Cortex of kidney (tissue), 1 donor: ENCODE measurements at places on chromosomes 3 and 15.

DNA sequence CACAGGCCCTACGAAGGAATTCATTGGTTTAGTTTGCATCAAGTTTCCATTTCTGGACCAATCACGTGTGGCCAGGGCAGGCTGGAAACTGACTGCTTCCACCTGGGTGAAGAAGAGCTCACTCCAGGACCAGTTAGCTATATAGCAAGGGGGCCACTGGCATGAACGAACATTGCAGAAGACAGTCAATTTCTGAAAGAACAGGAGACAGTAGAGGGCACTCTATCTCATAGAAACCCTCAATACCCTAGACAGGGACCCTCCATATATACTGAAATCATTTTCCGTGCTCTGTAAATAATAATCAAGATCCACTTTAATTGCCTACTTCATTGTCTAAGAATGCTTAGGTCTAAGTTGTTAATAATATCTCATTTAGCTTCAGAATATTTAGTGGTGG is 215.6 kb downstream of the CADPS start:
- no peak for DNase-seq

DNA sequence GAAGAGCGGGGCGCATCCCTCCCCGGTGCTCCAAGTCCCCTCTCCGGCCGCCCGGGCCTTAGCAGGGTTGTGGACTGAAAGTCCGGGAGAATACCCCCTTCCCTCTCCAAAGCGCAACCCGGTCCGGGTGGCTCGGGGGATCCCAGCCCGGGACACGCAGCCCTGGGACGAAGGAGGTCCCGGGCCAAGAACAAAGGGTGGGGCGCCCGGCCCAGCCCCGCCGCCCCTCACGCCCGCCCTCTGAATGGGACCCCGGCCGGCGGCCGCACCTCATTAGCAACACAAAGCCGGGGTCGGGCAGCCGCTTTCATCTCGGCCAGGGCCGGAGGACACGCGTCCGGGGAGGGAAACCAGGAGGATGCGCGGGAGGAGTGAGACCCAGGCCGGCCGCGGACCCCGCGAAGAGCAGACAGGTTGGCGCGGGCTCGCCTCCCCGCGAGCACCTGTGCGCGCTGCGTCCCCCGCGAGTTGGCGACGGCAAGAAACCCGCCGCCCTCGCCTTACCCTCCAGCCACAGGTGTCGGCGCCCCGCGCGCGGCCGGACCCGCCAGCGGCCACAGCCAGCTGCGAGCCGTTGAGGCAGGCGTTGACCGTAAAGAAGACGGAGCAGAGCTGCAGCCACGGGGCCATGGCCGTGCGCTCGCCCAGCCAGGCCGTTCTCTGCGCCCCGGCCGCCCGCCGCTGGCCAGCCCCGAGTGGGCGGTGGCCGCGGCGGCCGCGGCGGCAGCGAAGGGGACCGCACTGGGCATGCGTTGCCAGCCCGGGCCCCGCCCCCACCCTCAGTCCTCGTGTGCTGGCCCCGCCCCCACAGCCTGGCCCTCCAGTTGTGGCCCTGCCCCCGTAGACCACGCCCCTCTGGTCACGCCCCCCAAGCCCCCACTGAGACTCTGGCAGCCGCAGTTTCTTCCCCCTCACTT is at the start of gene IL17RD:
TSS of gene IL17RD (minus strand) at position 697 of the 917 bp plus-strand sequence. CDS start at position 630, 67 bp downstream.
- DNase-seq = no peak

GRCh38 chr3:102441832-102442231 is 7.0 kb downstream of the ZPLD1 start:
- DNase-seq = no peak

DNA sequence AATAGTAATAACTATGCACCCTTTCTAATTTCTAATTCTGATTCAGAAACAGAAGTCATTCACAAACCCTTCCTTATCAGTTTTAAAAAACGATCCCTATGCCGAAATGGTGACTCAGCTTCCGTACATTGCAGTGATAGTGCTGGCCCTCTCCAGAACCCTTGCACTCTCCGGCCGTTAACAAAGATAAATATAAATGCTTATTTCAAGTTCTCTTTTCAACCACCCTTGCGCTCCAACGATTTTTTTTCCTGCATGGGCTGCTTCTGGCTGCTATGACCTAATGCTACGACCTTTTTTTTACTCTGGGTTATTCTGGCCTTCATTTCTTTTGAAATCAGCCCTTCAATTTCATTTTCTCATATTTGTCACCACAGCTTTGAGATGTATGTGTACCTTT is 646.2 kb downstream of the NTRK3 start:
- DNase-seq = no peak

DNA sequence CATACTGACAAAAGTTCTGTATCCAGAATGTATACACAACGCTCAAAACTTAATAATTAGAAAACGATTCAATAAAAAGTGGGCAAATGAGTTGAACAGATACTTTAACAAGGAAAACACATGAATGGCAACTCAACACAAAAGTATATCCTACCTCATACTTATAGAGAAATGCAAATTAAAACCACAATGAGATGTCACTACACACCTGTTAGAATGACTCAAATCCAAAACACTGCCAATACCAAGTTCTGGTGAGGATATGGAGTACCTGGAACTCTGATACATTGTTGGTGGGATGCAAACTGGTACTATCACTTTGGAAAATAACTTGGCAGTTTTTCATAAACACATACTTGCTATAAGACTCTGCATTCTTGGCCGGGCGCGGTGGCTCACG is 42.1 kb downstream of the PRTG start:
- no peak for DNase-seq

- no peak for DNase-seq
Measured at GRCh38 chr15:90221246-90221900, 12.4 kb downstream of the CIB1 start.

DNA sequence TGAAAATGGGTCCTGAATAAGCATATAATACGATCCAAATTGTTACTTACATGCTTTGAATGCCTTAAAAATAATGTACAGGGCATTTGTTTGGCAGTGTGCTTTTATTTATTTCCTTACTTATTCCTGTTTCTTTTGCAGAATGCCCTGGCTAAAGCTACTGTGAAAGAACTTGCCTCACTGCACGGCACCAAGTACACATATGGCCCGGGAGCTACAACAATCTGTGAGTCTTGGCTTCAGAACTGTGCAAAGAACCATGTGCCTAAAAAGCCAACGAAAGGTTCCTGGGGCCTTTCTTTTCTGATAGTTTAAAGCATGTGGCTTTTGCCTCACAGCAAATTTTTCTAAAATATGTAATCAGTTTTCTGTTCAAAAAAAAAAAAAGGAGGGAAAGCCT is 7.8 kb upstream of the CPA3 start:
- DNase-seq = no peak

DNA sequence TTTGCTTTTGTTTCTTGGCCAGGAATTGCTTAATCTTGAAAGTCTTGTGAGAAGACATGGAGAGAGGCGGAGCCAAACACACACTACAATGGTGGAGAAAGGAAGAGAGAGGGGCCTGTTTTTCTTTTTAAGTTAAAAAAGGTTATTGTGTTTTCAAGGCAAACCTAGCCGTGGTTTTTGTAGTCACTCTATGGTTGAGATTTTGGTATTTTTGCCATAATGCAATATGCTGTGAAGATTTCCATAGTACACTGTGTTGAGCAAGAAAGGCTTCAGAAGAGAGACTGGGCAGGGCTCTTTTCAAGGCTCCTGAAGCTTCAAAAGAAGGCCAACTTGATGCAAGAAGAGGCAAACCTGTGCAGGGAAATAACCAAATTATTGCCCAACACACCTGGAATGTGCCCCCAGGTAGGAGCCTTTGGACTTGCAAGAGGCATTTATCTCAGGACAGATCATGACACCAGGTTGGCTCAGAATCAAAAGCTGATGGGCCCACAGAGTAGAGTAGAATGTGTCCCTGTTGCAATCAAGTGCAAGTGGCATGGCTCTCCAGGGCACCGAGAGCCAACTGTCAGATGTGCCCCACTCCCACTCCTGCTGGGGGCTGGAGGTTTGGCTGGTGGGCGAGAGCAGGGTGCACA is 22.1 kb downstream of the AMOTL2 start:
- no peak for DNase-seq

DNA sequence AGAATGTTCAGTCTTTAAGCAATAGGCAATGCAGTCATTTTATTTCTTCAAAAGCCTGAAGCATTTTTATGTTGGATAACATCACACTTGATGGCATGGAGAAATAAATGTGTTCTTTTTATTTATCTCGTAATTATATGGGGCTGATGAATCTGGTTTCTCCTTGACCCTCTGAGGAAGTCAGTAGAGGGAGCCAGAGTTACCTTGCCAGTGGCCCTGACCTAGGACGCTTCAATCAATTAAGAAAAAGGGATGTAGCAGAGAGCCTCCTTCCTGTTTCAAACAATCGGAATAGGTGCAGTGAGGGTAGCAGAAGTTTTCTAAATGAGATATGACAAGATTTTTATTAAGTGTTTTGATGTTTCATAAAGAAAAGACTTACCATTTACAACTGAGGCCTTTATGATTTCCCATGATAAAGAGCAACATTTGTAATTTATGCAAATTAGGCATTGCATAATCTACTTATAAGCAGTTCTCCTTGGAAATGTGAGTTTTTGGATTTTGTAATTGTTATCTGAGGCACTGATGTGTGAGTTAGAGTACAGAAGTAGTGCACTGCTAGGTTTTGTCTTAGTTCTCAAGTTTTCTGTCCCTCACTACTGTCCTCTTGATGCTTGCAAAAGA is 129.1 kb downstream of the RAP2B start:
- no peak for DNase-seq

DNA sequence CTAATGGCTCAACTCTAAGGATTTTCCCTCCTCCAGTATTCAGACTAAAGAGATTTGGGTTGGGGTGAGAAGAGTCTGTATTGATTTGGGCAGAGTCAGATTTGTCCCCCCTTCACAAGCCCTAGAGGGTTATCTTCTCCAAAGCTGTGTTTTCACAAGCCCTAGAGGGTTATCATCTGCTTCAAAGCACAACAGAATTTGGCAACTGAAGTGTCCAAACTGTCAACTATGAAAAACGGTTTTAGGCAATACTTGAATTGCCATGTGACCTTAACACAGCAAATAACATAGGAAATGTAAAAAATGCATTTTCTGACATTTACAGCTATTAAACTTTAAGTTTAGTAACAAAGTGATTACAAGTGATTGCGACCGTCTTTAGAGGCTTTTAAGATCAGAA is 119.9 kb downstream of the IMPG2 start:
- no peak for DNase-seq

DNA sequence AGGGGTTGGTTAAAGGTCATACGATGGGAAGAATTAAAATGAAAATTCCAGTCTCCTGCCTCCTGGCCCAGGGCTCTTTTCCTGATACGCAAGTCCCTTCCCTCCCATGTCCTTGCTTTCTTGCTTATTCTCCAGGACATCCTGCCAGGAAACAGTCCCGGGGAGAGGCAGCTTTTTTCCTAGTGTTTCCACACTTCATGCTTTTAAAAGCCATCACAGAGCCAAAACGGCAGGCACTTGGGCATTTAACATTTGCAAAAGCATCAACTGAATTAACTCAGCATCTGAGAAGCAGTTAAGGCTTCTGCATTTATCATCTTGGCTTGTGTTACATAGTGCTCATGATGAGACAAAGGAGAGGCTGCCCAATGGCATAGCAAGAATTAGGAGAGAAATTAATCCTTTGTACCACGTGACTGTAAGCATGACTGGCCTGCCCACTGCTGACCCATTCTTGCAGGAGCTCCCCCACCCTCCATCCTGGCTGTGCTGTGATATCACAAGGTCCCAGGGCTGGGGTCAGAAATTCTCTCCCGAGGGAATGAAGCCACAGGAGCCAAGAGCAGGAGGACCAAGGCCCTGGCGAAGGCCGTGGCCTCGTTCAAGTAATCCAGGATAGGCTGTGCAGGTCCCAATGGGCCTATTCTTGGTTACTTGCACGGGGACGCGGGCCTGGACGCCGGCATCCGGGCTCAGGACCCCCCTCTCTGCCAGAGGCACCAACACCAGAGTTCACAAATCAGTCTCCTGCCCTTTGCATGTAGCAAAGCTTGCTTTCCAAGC is 21.6 kb upstream of the VILL start:
- no peak for DNase-seq

- no peak for DNase-seq
Measured at GRCh38 chr3:171384101-171384891, 75.9 kb downstream of the TNIK start.

DNA sequence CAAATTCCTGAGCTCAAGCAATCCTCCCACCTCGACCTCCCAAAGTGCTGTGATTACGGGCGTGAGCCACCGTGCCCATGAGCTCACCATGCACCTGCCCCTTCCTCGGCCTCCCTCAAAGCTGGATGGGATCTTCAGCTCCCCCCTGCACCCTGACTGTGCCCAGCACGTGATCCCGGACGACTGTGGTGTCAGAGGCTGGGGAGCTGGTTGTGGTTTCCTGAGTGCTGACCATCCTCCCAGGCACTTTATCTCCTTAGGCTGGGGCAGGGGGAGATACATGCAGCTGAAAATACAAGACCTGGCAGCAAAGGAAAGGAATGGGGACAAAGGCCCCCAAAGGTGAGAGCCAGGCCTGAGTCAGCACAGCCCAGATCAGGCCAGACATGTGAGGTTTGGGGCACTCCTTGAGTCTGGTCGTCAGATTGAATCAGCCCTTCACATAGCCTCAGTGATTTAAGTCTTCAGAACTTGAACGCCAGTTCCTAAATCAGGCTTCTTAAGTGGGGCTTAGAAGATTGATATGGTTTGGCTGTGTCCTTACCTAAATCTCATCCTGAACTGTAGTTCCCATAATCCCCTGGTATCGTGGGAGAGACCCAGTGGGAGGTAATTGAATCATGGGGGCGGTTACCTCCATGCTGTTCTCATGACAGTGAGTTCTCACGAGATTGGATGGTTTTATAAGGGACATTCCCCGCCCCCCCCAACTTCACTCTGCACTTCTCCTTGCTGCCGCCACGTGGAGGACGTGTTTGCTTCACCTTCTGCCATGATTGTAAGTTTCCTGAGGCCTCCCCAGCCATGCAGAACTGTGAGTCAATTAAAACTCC is 35.8 kb downstream of the PRKCD start:
- no peak for DNase-seq

- DNase-seq = no peak
Measured at GRCh38 chr3:59432665-59433064, 382.8 kb upstream of the CFAP20DC start.

GRCh38 chr3:66642484-66642883 is 141.7 kb upstream of the LRIG1 start:
- DNase-seq = no peak

DNA sequence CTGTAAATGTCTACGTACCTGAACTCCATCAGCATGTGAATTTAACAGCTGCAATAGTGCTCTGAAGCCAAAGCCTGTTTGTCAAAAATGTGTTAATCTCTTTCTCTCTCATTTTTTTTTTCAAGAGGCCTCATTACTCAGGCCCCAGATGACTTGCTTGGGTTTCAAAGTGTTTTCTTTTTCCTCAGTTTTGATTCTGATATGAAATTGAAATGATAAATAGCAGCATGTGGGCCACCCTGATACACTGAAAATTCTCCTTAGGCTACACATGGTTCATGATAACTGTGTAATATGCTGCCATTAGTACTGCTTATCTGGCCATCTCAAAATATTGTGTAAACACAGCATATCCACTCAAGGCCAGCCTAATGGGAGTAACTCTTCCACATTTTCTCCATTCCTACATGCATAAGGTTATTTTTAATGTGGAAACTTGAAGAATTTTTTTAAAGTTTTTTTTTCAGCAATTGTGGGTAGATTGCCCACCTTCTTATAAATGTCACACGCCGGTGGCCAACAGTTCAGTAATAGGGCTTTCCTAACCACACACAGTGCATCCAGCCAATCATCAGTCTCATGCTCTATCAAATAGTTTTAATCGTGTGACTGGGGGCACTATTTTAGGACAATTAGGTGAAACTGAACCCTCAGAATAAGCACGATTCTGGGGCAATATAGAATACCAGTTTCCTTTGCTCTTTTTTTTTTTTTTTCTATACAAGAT is 13.1 kb upstream of the DENND4A start:
- no peak for DNase-seq

GRCh38 chr3:16058521-16058920 is 116.0 kb upstream of the GALNT15 start:
- no peak for DNase-seq
